ENCODE measurements at places on chromosomes 4 and X.

- DNase-seq = no peak
Measured at GRCh38 chrX:132365490-132365889, 123.3 kb downstream of the MBNL3 start.

GRCh38 chrX:46404774-46405173, 140.4 kb downstream of the ZNF674 start:
- DNase-seq = no peak

DNA sequence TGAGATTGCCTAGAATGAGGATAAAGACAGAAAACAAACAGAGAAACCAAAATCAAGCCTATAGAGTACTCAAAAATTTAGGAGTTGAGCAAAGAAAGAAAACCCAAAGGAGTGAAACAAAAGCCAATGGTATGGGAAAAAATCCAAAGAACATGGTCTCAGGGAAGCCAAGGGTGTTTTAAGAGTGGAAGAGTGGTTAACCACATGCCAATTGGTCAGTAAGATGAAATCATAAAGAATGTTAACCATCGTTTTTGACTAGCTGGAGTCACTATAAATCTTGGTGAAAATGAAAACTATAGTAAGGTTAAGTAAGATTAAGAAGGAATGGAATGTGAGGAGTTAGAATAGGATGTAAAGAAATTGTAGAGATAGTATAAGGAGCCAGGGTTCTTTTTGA, 64.7 kb upstream of the RPL34 start:
- no peak for DNase-seq

- no peak for DNase-seq
Measured at GRCh38 chrX:15663439-15663838, 1.2 kb downstream of the CLTRN start.

DNA sequence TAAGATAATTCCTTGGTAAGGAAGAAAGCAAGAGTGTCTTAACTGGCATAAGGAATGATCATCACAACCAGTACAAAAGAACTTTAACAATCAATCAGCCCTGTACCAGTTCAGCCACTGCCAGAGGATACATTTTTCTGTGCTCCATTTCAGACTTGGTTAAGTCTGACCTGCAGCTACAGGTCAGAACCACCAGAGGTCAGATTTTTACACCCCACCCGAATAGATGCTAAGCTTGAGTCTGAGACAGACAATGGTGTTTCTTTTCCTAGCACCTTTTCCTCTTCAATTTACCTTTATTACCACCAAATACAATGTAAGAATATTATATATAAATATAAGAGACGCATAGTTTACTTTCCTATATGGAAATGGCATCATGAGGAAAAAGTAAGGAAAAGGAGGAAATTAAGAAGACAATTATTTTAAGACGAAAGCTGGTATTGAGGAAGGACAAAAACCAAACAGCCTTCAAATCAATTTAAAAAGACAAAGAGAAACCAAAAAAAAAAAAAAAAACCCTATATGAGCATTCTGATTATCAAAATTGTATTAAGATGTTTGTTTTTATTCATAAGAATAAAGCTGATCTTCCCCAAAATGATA, 215.3 kb upstream of the TTC29 start:
- DNase-seq = peak; percentile 11

- no peak for DNase-seq
Measured at GRCh38 chr4:22877486-22878052, 184.8 kb downstream of the GBA3 start.

DNA sequence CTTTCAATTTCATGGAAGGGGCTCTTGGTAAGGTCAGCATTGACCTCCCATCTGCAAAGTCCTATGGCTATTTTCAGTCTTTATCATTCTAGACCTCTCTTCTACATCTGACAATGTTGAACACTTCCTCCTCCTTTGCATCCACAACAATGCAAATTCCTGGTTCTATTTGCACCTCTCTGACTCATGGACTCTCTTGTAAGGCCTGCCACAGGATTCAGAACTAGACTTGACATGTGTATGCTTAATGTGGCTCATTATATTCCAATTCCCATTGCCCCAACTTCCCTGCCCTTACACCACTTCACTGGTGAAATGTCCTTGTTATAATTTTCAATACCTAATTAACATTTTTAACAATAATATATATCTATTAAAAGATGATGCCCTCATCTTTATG, 314.3 kb upstream of the FGF13 start:
- no peak for DNase-seq

- no peak for DNase-seq
Measured at GRCh38 chr4:122152711-122153226, 638 bp downstream of the BLTP1 start.

DNA sequence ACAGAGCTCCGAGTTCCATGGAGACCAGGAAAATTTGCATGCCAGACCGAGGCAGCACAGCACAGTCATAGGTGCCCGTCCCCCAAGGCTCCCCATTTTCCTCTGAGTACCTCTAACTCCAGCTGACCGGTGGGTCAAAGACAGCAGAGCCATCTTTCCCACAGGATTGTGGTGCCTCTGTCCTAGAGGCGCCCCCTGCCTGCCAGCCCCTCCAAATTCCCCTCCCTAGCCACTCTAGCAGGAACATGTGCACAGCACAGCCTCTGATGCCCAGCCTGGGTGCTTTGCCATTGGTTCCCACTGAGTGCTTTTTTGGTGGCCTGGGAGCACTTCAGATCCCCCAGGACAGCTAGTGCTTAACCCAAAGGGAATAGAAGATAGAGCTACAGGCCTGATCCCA, 368.5 kb upstream of the PABPC5 start:
- no peak for DNase-seq

DNA sequence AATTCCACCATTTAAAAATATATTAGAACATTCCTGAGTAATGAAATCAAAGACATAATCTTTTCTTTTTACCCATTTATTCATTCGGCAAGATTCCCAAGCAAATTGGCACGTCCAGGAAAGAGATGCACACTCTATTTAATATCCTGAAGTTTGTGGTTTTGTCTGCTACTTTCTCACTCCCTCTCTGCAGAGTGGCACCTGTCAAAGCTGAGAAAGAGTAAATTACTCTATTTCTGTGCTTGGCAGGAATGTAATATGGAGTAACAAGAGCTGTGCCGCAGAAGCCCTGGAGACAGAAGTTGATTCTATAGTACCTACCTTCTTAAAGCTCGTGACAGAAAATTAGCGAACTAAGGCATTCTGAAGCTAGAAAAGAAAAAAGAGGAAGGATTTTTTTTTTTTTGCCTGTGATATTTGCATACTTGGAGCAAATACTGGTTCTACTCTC, 5.5 kb downstream of the GSTCD start:
- DNase-seq = no peak

DNA sequence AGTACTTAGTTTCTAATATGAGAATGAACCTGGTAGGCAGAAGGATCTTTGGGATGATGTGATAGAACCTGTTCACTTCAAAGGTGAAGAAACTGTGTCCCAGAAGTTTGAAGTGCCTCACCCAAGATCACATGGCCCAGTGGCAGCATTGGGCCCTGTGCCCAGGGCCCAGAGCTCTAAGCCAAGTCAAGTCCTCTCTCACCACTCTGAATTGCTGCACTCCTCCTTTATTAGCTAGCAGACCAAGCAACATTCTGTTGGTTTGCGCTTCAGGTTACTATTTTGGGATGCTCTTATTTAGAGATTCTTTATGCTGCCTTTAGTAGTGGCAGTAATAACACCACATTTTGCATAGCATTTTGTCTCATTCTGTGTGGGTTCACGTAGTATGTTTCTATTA, 82.7 kb downstream of the PARM1 start:
- DNase-seq = no peak

- no peak for DNase-seq
Measured at GRCh38 chr4:819401-820229, 6.3 kb downstream of the CPLX1 start.

Data from NCI-H1930 (cell line).